ENCODE measurements at places on chromosomes 16 and 17.

- no peak for DNase-seq
These were observed 4.0 kb downstream of the BPTF start for GRCh38 chr17:67829331-67829730.

GRCh38 chr17:31357091-31357490, 34.4 kb upstream of the RAB11FIP4 start:
- no peak for DNase-seq

DNA sequence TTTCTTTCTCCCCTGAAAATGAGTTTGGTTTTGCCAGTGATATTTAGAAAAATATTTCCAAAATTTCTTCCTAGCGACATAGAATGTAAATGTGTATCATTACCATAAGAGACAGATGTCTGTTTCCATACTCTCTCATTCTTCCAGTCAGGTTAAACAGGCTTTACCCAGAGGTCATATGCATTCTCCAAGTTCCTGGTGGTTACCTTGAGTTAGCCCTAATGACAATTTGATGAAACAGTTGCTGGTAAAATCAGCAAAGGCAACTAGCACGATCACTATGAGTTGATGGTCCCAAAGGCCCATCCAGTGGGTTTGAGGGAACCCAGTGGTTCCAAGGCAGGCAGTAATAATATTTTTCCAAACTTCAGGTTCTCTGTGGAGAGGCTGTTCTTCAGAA, 103.6 kb upstream of the TBX2 start:
- no peak for DNase-seq

- no peak for DNase-seq
These were observed 7.9 kb upstream of the RNF222 start for GRCh38 chr17:8405499-8406016.

DNA sequence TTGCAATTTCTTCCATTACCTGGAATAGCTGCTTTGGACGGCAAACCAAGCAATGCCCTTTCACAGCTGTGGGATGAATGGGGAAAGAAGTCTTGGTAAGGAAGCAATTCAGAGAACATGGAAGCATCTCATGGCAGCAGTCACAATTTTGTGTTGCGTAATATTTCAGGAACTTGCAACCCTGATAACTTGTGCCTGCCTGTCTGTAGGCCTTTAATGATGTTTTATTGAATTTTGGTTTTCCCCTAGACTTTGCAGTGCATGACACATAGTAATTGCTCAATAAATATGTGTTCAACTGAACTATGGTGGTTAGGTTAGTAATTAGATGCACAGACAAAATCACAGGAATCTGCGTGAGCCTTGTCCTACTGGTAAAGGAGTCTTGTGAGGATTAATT, 439.5 kb downstream of the WWOX start:
- no peak for DNase-seq

- DNase-seq: no peak
These were observed 20.6 kb downstream of the ACSM1 start for GRCh38 chr16:20676837-20677236.

DNA sequence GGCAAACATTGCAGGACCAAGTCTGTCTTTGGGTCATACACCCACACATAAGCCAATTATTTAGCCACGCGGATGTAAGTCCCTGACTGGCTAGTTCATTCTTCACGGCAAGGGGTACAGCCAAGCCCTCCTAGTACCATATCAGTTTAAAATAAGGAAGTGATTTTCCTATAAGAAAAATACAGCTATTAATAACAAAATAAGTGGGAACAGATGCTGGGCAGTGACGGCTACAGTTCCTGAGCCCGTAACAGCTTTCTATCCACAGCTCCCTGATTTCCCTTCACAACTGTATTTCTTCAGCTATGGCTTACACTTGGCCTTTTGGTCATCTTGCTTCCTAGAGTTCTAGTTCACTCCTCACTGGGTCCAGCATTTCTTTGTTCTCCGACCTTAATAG, 542.4 kb upstream of the C16orf82 start:
- DNase-seq: no peak

- DNase-seq: peak; percentile 98
These were observed 6.2 kb upstream of the SMG1 start for GRCh38 chr16:18932243-18932987.

DNA sequence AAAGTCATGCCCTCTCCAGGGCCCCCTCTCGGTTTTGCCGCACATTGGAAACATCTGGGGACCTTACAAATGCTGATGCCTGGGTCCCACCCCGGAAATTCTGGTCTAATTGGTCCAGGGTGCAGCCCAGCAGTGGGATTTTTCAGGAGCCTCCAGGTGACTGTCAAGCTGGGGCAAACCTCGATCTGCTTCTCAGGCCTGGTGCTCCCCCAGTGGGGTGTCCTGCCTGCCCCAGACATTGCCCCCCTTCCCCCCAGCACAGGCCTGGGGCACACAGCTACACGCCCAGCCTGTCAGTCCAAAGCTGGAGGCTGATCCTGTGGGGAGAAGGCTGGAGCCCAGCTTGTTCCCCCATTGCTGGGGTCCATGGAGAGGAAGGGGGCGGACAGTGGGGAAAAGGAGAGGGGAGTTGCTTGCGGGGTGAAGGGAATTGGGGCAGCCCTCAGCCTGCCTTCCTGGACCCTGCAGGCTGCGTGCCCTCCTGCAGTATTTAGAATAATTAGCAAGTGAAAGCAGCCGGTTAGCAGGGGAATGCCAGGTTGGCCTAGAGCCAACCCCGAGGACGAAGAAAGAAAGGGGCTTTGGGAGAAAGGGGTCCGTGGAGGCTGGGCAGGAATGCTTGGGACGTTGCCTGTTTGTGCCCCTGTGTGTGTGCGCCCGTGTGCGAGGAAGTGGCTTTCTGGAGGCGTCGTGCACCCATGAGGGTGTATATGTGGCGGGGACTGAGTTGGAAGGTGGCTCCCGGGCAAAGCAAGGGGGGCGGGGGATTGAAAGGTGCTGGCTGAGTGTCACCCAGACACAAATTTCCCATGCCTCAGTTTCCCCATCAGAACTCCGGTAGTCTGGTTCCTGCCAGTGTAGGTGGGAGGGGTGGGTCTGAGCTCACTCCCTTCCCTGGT, 5.9 kb downstream of the FOXJ1 start:
- DNase-seq: no peak

- DNase-seq: no peak
These were observed 63.4 kb downstream of the ANKRD11 start for GRCh38 chr16:89426736-89427530.

DNA sequence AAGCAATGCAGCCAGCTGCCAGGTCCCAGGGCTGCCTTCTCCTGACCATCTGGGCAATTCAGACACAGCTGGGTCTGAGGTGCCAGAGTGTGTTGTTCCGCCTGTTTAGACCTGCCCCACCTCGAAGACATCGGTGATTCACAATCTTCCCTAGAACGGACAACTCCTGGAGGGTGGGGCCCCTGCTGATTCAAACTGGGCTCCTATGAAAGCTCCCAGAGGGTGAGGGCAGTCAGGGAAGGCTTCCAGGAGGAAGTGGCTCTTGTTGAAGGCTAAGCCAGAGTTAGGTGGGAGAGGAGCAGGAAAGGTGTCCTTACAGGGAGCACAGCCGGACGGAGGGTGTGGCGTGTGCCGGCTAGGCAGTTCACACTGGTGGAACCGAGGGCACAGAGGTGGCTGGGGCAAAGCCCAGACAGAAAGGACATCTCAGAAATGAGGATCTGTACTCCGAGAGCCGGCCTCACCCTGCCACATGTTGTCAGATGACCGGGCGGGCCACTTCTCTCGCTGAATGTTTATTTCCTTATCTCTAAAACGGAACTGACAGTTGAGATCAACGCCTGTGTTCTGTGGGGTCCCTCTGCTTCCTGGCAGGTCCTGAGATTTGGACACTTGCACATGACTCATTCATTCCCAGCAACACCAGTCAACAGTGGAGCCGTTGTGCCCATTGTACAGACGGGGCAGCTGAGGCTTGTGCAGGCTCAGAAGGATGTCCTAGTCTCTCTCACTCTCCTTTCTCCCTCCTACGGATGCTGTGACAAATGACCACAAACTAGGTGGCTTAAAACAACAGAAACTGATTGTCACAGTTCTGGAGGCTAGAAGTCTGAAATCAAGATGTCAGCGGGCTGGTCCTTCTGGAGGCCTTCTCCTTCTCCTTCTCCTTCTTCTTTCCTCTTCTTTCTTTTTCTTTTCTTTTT, 26.9 kb upstream of the LITAF start:
- no peak for DNase-seq

DNA sequence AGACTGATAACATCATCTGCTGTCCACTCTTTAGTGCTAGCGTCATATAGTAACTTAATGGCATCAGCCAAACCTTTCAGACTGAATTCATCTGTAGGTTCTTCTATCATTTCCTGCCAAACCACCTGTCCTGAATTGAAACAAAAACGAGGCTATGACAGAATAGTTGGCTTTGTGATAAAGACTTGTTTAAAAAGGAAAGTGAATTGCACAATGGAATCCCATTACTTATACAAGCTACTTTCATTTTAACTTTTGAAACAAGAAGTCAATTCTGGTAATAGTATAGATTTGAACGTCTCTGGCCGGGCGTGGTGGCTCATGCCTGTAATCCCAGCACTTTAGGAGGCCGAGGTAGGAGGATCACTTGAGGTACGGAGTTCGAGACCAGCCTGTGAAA, 18.2 kb downstream of the LASP1NB start:
- no peak for DNase-seq

GRCh38 chr17:40461732-40462342, 18.6 kb downstream of the IGFBP4 start:
- DNase-seq: no peak

DNA sequence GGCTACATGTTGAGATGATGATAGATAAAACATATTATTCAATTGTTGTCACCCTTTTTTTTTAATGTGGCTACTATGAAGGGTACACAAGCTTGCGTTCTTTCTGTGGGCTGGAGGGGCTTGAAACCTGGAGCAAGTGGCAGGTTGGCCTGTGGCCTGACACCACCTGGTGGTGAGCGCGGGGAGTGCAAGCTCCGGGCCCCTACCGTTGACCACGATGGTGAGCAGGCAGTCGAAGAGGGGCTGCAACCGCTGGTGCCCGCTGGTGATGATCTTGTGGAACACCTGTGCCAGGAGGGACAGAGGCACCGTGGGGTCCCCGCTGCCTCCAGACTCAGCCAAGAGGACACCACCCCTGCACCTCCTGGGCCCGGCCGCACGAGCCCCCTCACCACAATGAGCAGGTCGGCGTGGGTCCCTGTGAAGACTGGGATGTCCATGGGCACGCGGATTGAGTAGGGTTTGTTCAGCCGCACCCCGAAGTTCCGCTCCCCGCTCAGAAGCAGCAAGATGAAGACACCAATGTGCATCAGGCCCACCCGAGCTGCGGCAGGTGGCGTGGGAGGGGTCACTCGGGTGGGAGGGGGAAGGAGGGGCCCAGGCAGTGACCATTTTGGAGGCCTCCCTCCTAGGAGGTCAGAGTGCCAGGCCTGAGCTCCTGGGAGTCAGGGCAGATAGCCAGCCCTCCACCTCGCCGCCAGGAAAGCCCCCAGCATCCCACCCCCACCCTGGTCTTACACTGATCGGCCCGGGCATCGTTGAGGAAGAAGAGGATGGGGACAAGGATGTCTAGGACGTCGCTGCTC, 14.4 kb downstream of the HID1 start:
- peak; percentile 65 for DNase-seq

GRCh38 chr17:60086818-60087591, 8.3 kb upstream of the HEATR6 start:
- DNase-seq: no peak

DNA sequence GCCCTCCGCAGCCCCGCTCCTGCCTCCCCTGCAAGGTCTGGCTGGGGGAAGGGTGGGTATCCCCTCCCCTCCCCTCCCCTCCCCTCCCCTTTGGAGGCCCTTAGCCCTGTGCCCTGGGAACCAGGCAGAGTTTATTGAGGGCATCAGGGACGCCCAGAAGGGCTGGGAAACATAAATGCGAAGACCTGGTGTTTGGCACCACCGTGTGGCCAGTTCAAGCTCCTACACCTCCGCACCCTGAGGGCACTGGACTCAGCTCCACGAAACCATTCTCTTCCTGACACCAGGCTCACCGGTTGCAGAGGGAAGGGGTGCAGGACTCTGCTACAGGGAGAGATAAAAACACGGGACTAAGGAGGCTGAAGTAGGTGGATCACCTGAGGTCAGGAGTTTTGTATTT, 1.0 kb upstream of the AIPL1 start:
- peak; percentile 75 for DNase-seq

DNA sequence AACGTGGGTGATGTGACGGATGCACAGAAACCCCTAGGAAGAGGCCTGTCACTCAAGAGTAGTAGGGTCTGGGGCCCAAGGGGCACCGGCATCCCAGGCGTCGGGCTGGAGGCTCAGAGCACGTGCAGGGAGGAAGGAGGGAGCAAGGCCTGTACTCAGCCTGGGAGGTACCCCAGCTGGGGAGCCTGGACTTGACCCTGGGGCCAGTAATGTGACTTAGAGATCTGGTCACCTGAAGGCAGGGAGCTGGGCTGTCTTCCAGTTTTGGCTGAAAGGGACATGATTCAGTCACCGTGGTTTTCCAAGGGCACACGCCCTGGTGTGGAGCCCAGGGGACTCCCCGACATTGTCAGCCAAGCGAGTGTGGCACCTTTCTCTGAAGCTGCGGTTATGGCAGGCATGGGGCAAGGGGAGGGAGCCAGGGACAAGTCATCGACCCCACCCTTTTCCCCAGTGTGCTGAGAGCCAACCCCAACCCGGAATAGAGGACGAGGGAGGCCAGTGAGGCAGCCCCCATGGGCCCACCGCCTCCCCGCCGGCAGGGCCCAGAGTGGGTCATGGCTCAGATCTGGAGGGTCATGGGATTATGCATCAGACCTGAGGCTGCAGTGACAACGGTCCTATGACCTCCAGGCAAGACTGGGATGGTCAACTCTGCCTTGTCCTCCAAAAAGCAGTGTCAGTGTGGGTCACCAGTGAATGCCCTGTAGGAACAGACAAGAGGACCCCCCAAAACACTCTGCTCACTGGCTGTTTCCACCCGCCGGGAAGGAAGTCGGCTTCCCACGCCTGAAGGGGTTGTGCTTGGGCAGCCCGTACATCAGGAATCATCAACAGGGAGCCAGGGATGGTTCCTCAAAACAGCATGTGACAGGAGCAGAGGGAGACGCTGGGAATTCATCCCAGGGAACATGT, 41.9 kb downstream of the MEAK7 start:
- no peak for DNase-seq

- no peak for DNase-seq
These were observed 62.3 kb downstream of the NFATC3 start for GRCh38 chr16:68147444-68147843.

- peak; percentile 12 for DNase-seq
These were observed 26.3 kb downstream of the LAT start for GRCh38 chr16:29011112-29011511.

- no peak for DNase-seq
These were observed 15.8 kb upstream of the PRM1 start for GRCh38 chr16:11296706-11297491.

DNA sequence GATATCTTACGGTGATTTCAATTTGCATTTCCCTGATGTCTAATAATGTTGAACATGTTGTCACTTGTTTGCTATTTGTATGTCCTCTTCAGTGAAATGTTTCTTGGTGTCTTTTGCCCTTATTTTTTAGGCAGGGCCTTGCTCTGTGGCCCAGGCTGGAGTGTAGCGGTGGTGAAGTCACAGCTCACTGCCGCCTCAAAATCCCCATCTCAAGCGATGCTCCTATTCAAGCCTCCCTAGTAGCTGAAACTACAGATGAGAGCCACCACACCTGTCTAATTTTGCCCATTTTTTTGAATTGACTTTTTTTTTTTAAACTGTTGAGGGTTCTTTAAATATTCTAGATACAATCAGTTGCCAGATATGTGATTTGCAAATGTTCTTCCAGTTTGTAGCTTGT, 8.3 kb downstream of the UBE2G1 start:
- DNase-seq: no peak

- DNase-seq: no peak
These were observed 11.2 kb downstream of the GAA start for GRCh38 chr17:80112471-80113032.
